ENCODE measurements at places on chromosomes 11 and 22.
A peak's percentile ranks its signal among the peaks of the same experiment; 100 is the strongest.

DNA sequence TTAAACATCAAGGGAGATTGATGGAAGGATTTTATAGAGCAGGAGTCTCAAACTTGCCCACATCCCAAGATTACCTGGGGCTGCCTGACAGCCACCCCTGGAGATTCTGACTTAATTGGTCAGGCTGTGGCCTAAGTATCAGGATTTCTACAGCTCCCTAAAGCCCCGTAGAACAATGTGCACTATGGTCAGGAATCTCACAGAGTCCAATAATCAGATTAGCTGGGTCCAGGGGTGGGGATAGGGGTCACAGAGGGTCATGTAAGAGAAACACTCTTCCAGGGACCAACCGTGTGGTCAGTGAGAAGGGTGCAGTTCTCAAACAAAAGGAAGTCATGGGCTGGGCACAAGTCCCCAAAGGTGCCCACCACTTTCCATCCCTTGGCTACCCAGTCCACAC, 20.5 kb upstream of the FBLN1 start:
- DNase-seq, result no peak

DNA sequence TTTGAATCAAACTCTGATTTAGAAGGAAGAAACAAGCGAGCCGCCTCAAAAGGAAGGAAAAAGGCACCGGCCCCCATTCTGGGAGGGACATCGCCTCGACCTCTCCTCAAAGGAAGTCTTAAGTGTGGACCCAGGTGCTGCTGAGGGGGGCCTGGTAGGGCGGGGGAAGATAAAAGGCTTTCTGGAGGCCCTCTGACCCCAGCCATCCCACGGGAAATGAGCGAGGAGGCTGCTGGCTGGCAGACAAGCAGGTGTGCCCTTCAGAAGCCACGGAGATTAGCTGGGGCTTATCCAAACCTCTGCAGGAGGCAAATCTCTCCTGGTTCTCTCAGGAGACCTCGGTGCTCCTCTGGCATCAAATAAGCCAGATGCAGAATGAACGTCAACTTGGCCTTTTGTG, 171.4 kb upstream of the BLID start:
- DNase-seq, result no peak

GRCh38 chr11:112212710-112213109, 13.5 kb upstream of the PTS start:
- no peak for DNase-seq

GRCh38 chr11:74070723-74071492, 62.0 kb upstream of the UCP3 start:
- no peak for DNase-seq

GRCh38 chr11:86812981-86813380, 12.6 kb downstream of the PRSS23 start:
- no peak for DNase-seq

- no peak for DNase-seq
Observed at GRCh38 chr22:42695294-42695693, 25.4 kb downstream of the A4GALT start.

DNA sequence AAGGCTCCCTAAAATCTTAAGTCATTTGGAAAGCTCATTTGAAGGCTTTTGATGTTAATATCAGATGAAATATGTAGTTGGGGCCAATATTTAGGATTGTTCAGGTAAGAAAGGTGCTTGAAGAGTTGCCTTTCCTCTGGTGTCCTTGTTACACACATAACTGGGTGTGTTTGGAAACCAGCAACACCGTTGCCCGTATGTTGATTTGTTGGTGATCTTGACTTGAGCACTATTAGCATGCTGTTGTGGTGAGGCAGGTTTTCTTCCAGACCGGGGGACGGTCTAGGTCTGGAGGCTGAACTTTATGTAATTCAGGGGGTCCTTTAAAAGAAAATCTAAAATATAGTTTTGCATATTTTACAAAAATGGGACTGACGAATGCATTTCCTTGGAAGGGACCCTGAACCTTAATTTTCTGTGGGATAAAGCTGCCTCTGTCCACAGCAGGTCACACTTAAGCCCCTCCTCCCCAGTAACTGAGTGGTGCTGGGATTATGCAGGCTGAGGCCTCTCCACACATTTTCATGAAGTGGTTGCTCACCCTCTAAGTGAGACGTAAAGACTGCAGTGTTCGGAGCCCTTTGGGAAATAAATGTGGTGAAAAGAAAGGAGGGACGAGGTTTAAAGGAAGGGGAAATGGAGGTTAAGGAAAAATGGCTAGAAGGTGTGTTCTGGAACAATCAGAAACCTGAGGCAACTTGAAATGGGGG, 1.8 kb downstream of the YWHAH start:
- DNase-seq, result no peak

GRCh38 chr11:81070948-81071347, 1630.1 kb upstream of the TENM4 start:
- DNase-seq, result no peak

DNA sequence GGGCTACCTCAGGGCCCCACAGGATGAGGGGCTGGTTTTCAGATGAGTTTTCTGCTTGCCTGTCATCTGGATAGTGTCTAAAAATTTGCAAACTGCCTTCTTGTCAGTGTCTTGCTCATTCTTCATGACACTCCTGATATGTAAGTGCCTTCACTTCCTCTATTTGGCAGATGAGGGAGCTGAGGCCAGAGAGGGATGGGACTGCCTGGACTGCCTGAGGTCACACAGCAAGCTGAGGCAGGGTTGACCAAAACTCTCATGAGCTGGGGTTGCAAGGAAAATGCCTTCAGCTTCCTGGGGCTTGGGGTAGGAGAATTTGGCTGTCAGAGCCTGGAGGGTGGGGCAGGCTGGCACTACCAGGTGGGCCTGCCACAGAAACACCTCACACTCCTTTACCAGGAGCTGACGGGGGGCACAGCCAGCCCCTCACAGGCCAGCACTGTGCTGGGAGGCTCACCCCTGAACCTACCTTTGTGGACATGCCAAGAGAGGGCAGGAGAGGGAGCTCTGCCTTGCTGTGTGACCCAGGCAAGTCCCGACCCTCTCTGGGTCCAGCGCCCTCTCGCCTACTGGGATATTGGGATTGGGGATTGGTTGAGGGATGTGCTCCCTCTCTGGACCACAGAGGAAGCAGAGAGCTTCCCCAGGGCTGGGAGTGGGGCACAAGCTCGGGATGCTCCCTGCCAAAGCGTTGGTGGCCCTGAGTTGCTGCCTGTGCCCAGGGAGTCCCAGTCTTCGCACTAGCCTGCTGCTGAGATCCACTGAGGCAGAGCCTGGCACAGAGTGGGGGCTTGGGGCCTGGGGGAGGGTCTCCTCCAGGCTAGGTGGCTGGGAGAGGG, 1.9 kb upstream of the P2RY6 start:
- no peak for DNase-seq

- no peak for DNase-seq
Observed at GRCh38 chr11:33507967-33508366, 192.7 kb downstream of the C11orf91 start.

- DNase-seq, result no peak
Observed at GRCh38 chr11:74822170-74822569, 73.5 kb downstream of the RNF169 start.

DNA sequence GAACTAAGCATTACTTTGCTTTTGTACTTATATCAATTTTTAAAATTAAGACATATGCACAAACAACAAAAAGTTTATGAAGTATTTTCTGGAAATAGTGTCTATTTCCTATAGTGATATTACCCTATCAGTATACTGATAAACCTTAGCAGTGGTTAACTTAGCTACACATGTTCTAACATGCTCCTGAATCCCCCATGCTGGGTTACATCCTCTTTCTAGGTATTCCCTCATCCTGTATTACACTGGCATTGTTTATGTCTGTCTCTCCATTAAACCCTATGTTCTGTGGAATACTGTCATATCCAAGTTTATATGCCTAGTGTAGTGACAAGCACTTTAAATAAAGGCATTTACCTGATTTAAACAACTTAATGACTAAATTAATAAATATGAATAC, 1.8 kb upstream of the FAR1 start:
- no peak for DNase-seq

DNA sequence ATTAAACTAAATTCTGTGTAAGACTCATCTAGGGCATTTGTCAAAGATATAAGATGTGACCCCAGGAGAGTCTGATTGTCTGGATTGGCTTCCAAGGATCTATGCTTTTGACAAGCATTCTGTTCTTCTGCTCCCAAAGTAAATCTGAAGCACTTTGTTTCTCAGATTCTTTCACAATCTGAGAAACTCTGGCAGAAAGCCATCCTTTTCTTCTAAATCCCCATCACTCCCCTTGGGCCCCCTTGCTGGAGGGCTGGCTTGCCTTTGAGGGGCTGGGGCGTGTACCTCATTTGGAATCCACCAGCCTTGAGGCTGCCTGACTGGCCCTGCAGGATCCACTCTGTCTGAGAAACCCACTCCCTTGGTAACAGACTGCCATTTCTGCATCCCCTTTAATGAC, 173.5 kb upstream of the CTSC start:
- no peak for DNase-seq

DNA sequence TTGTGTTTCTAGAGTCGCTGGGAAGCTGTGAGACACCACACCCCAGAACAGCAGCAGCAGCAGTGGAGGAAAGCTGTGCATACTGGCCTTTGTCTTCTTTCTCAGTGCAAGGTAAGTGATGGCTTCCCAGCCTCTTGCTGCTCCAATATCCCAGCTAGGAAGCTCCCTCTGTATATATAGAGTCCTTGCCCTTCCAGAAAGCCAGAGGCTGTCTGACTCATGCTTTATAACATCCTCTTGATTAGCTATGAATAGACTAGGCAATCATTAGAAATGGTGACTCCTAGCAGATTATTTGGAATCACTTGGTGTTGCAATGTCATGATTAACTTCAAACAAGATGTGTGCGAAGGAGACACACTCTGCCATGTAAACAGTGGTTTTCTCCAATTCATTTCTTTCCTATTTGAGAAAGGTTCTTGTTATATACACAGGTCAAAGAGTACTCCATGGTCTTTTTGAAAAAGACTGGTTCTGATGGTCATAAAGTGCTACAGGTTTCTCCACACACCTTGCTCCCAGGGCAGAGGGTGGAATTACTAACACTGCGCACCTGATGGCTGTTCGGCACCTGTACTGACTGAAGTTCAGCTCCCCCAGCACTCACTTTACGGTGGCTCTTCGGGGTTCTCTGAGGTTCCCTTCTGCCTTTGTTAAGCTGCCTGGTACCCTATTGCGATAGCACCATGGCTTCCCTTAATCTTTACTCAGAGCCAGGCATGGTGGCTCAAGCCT, at the start of gene MMP1:
Gene MMP1, minus strand, starts transcription at position 149 of the 735 bp plus-strand sequence. Its CDS starts 68 bp downstream, at position 81.
- DNase-seq, result no peak

GRCh38 chr11:19511413-19512183, 201.0 kb upstream of the NAV2 start:
- DNase-seq, result no peak

GRCh38 chr11:66388780-66389386, 17.3 kb upstream of the SLC29A2 start:
- no peak for DNase-seq

- DNase-seq, result no peak
Observed at GRCh38 chr11:34302046-34302921, 55.5 kb downstream of the ABTB2 start.

GRCh38 chr11:113204280-113204679, 110.1 kb upstream of the TTC12 start:
- peak; percentile 33 for DNase-seq

GRCh38 chr22:23054531-23055257, 15.6 kb upstream of the GNAZ start:
- no peak for DNase-seq

DNA sequence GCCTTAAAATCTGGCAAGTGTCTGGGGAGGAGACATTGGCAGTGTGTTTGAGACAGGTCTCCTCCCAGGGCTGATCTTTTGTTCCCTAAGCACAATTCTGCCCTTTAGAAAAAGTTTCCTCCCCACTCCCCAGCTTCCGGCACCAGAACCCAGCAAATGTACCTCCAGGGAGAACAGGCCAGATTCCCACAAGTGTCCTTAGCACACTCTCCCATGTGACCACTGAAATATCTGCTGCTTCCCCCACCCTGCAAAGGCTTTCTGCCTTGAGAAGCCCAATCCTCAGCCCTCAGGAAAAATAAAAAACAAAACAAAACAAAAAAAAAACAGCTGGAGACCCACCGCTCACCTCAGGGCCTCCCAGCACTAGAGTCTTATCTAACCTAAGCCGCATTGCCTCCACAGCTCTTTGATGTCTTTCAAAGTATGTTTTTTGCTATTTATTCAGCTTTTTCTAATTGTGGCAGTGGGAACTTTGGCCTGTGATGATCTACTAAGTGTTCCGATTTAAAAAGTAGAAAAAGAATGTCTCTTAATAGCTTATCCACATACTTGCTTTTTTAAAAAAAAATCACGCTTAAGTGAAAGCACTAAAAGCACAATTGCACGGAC, 29.0 kb upstream of the FBLN1 start:
- DNase-seq, result no peak

DNA sequence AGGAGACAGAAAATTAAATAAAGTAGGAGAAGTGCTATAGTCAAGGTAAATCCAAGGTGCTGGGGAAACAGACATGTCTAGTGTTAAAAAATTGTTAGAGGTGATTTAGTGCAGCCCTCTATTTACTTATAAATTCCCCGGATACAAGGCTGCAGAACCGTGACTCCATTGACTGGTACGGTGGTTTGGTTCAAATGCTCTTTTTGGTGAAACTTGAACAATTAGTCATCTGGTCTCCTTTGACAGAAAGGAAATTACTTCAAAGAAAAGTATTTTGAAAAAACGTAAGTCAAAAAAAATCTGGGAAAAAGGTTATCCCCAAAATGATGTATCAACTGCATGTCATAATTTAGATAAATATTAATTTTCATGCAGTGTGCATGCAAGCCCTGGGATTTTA, 399.2 kb downstream of the CNTN5 start:
- no peak for DNase-seq

GRCh38 chr11:5288108-5288905, 13.4 kb downstream of the OR51B4 start:
- no peak for DNase-seq

DNA sequence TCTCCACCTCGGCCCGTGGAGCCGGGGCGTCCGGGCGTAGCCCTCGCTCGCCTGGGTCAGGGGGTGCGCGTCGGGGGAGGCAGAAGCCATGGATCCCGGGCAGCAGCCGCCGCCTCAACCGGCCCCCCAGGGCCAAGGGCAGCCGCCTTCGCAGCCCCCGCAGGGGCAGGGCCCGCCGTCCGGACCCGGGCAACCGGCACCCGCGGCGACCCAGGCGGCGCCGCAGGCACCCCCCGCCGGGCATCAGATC, 439 bp downstream of the YAP1 start:
- DNase-seq, result no peak

GRCh38 chr11:69721745-69722144, 17.9 kb upstream of the FGF19 start:
- DNase-seq, result no peak

DNA sequence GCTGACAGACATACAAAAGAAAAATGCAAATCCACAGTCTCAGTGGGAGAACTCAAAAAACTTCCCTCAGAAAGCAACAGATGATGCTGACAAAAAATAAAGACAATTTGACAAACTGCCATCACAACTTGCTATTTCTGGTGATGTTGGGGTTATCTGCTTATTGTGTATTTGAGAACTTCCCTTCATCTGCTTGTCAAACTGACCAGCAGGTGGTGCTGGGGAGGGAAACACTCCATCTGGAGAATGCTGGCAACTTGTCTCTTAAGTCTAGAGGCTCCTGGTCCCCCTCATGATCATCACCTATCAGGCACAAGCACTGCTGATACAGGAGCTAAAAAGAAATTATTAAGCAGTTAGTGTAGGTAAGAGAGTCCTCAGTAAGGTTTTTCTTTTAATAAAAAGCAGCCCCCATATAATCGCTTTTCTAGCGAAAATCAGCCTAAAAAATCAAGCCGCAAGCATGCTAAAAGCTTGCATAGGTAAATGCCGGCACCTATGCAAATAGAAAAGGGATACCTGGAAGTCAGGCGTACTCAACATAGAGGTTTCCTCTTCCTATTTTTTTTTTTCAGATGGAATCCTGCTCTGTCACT, 9.8 kb upstream of the FAM111B start:
- DNase-seq, result no peak

- DNase-seq, result no peak
Observed at GRCh38 chr22:44623771-44624510, 78.1 kb upstream of the PRR5 start.

- no peak for DNase-seq
Observed at GRCh38 chr11:59669611-59670009, 773 bp upstream of the PATL1 start.

Data from SIG-M5 (cell line).